ENCODE measurements at places on chromosomes 13 and 19. TPM values are rescaled to one million over a fixed set of nuclear protein-coding genes. Genes with fewer than 3 reads are reported as not detected.

The SRRM5 gene
- total RNA-seq, result 0.05 TPM

The ZNF121 gene
- 26.1 TPM for total RNA-seq

The GMIP gene
- 16.6 TPM for total RNA-seq

The KLF16 gene
- total RNA-seq, result 3.2 TPM

The ZNF560 gene
- 0.05 TPM for total RNA-seq

The WDR88 gene
- total RNA-seq, result not detected

DNA sequence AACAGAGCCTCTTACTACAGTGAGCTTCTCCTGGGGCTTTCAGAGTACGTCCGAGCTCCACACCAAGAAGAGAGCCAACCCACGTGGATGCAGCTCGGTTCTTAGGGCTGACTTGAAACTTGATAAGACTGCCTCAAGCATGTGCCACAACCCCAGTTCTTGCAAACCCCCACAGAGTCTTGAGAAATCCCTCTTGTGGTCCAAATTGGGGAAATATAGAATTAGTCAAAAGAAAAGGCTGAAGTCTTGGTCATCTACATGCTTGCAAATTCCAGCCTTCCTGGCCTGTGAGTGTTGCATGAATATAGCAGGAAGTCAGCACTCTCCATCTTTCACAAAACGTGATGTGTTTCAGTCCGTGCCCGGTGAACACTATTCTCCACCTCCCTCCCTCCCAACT, 95.2 kb downstream of the GGACT start:
- DNase-seq, result no peak

DNA sequence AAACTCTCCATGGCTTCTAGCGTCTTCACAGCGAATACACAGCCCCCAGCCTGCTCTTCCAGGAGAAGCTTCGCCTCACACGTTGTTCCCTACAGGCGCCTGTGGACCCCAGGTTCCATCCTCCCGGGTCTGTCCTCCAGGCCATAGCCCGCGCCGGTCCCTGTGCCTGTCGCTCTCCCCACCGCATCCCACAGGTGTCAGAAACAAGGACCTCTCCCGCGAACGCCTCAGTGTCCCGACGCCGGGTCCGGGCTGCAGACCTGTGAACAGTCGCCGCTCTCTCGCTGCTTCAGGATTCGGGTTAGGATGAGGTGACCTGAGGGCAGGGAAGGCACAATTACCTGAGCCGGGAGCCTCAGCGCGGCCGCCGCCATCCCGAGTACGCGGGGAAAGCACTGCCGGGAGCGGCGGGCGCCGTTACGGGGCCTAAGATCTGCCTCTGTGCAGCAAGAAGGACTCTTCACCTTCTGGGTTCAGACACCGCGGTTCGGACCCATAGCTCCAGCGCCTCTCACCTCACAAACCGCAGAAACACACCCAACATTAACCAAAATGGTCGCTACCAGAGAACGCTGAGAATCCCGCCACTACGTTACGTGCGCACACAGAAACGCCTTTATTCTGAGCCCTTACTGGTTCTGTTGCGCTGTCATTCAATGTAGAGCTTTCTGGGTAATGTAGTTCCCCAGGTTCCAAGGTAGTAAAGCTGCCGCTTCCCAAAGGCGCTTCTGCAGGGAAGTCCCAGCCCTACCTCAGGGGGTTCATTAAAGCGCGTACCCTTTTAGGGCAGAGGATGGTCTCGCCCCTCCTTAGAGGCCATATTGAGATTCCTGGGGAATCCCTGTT, at the start of gene ZNF418:
Gene ZNF418, minus strand, starts transcription at position 583 of the 846 bp plus-strand sequence. CDS start 1,580 bp downstream, outside the sequence.
- peak; percentile 44 for DNase-seq

- DNase-seq, result no peak
These were observed 276.0 kb downstream of the FOXO1 start for GRCh38 chr13:40390401-40390916.

- no peak for DNase-seq
These were observed at the start of gene RYR1 for GRCh38 chr19:38433268-38433733. Gene RYR1, plus strand, starts transcription at chr19:38433691. Its CDS starts 139 bp downstream, at chr19:38433830.

GRCh38 chr19:7372810-7373209, 24.1 kb downstream of the ARHGEF18 start:
- no peak for DNase-seq

GRCh38 chr13:99063952-99064351, 86.1 kb upstream of the DOCK9 start:
- no peak for DNase-seq

- DNase-seq, result no peak
These were observed 5.5 kb upstream of the KCTD4 start for GRCh38 chr13:45206340-45206739.

DNA sequence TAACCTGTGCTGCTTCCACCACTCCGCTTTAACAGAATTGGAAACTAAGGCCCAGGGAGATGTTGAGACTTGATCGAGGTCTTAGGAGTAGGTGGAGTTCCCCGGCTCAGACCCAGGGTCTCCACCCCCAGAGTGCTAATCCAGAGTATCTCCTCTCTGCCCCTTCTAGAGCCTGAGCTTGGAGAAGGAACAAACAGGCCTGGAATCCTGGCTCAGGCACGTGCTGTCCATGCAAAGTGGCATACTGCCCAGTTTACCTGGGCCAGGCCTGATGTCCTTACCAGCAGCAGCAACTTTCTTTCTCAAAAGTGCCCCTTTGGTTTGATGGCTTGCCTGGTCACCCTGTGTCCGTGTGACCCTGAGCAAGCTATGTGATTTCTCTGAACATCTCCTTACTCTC, 3.7 kb downstream of the SYNGR4 start:
- no peak for DNase-seq

DNA sequence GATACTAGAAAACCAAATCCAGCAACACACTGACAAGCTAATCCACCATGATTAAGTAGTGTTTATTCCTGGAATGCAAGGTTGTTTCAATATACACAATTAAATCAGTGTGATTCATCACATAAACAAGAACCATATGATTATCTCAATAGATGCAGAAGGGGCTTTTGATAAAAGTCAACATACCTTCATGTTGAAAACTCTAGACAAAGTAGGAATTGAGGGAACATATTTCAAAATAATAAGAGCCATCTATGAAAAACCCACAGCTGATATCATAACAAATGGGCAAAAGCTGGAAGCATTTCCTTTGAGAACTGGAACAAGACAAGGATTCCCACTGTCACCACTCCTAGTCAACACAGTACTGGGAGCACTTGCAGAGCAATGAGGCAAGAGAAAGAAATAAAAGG, 213.6 kb upstream of the CSNK1A1L start:
- DNase-seq, result no peak

GRCh38 chr19:35270381-35270811, 1.6 kb downstream of the USF2 start:
- no peak for DNase-seq

DNA sequence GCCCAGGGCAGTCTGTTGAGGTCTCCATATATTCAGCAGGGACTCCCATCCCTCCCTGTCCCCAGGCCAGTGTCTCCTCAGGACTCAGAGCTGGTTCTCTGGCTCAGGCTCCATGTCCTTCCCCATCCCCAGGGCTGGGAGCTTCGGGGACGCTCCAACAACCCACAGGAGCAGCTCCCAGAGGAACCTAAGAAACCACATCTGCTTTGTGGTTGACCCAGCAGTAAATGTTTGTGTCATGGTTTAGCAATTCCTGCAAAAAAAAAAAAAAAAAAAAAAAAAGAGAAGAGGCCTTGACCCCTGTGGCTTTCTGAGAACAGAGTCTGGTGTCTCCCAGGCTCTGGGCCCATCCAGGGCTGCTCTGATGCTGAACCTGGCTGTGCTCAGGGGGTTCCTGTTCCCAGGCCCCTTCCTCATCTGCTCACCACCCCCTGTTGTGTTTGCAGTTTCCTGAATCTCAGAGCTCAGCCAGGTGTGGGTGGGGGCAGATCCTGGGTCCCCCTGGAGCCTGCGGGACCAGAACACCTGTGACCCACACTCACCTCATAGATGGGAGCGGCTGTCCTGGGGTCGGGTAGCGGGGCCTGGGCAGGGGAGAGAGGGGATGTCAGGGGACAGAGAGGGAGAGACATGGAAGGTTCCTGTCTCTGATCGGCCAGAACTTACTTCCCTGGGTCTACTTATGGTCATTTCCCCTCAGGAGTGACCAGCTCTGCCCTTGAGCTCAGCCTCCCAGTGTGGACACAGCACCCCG, 25.2 kb upstream of the CEACAM1 start:
- no peak for DNase-seq
